Cardiac muscle cell (in vitro differentiated cells and primary cell): ENCODE measurements at places on chromosomes 6 and 20.

GRCh38 chr6:167270499-167271311 lies 20.4 kb upstream of the UNC93A start:
- H3K36me3 ChIP-seq: no peaks in the 10 kb centered on the region
- DNase-seq: no peak
- H3K4me3 ChIP-seq: no peak overlapping the region
- H3K27me3 ChIP-seq: no peaks in the 10 kb centered on the region
- no peak overlapping the region for H3K27ac ChIP-seq
- peaks cover 6% of the 10 kb centered on the region for H3K4me1 ChIP-seq

DNA sequence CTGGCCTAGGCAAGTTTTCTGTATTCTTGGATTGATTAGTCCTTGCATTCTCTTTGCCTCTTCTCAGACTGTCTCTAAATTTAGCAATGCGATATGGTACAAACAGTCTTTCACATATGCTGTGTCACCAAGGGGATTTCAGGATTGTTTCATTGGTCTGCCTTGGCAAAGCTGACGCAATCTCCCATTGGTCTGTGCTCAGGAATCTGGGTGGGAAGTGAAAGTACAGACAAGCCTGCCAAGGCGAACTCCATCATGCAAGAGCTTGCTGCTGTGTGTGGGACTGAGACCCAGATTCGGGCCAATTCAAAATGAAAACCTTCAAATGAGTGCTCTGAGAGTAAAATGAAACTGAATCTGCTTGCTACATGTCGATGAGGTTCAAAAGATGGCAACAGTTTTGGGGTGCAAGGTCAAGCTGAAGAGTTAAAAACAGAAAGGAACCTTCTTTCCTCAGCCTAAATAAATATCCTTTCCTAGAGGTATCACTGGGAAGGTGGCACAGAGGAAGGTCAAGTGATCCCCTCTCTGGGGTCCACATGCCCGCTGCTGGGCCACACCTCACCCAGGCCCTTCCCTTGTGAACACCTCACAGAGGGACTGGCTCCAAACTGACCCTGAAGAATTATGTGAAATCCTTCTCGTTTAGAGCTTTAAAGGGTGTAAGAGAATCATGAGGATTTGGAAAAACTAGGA lies 198.8 kb upstream of the PREP start:
- no peak for DNase-seq
- no peaks in the 10 kb centered on the region for H3K27me3 ChIP-seq
- H3K4me1 ChIP-seq: peaks cover 17% of the 10 kb centered on the region
- H3K36me3 ChIP-seq: no peaks in the 10 kb centered on the region

- H3K4me3 ChIP-seq: no peak overlapping the region
- no peaks in the 10 kb centered on the region for H3K27me3 ChIP-seq
- H3K4me1 ChIP-seq: peaks cover 26% of the 10 kb centered on the region
- no peaks in the 10 kb centered on the region for H3K36me3 ChIP-seq
Observed at GRCh38 chr6:35664945-35665344, 23.8 kb downstream of the FKBP5 start.

DNA sequence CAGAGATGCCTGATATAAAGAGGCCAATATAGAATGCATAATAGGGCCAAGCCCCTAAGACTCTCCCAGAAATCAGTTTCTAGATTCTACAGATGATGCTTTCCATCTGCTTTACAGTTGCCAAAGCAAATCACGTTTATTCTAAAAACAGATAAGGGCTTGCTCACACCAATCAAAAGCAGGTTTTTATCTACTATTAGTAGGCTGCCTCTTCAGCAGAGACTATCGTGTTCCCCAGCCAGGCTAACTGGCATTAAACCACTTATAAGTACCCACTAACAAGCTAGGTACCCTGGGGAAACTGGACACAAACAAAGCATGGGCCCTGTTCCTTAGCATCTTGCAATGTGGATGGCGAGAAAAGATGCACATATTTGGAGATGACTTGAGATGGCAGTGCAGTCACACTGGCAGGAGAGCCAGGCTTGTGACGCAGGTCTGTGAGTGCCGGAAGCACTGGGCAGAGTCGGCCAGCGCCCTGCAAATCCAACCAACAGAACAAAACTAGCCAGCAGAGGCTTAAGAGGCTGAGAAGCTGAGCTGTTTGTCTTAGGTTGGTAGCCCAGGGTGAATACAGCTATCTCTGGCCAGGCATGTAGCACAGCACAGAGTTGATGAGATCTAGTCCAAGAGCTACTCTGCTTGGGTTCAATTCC lies 73.4 kb downstream of the GFOD1 start:
- H3K27me3 ChIP-seq: no peaks in the 10 kb centered on the region
- H3K4me1 ChIP-seq: peaks cover 21% of the 10 kb centered on the region
- no peaks in the 10 kb centered on the region for H3K36me3 ChIP-seq
- H3K27ac ChIP-seq: no peak overlapping the region

DNA sequence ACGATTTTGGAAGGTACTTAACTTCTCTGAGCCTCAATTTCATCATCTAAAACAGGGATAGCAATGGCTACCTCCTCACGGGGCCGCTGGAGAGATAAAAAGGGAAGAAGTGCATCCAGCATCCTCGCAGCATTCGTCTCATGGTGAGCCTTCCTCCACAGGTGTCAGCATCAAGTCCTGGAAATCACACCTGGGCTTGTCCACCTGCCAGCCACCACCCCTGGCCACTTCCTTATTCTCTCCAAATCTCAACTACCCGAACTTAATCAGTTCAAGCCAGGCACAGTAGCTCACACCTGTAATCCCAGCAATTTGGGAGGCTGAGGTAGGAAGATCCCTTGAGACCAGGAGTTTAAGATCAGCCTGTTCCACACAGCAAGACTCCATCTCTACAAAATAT lies 234.5 kb downstream of the LY86 start:
- no peaks in the 10 kb centered on the region for H3K36me3 ChIP-seq
- DNase-seq: no peak
- H3K27ac ChIP-seq: no peak overlapping the region
- H3K27me3 ChIP-seq: no peaks in the 10 kb centered on the region
- H3K4me1 ChIP-seq: peaks cover 9% of the 10 kb centered on the region

DNA sequence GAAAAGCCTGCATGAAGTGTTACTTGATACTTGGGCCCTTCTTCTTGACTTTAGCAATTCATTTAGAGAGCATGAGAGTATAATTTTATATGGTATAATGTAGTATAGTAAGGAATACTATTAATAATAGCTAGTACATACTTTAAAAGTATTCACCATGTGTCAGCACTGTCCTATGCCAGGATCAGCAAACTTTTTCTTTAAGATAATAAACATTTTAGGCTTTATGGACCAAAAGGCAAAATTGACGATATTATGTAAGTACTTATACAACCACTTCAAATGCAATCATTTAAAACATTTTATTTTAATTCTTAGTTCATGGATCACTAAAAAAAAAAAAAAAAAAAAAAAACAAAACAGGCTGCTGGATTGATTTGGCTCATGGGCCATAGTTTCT lies 163.9 kb downstream of the IBTK start:
- H3K27me3 ChIP-seq: no peaks in the 10 kb centered on the region
- no peaks in the 10 kb centered on the region for H3K4me1 ChIP-seq
- DNase-seq: no peak
- no peak overlapping the region for H3K27ac ChIP-seq

DNA sequence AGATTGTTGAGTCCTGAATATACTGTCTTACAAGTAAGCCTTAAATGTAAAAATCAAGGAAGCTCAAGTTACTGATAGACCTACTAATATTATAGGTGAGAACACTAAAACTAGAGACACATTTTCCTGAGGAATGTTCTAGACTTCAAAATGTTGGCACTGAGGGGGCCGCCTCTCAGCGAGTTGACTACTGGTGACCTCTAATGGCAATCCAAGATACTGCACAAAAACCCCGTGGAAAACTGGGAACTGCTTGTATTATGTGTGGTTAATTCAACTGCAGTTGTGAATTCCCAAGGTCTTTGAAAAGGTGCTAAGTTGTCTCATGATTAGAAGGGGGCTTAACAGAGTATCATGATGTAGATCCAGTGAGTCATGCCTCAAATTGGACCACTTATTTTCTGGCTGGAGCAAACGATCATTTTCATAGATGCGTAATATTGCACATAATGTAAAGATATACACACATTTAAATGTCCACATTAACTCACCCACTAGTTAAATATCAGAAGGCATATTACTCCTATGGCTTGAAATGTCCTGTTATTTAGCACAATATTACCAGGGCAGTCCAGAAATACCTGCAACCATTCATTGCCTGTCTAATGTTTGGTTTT lies 336.2 kb downstream of the FOXA2 start:
- no peak overlapping the region for H3K4me3 ChIP-seq
- H3K4me1 ChIP-seq: peaks cover 10% of the 10 kb centered on the region

DNA sequence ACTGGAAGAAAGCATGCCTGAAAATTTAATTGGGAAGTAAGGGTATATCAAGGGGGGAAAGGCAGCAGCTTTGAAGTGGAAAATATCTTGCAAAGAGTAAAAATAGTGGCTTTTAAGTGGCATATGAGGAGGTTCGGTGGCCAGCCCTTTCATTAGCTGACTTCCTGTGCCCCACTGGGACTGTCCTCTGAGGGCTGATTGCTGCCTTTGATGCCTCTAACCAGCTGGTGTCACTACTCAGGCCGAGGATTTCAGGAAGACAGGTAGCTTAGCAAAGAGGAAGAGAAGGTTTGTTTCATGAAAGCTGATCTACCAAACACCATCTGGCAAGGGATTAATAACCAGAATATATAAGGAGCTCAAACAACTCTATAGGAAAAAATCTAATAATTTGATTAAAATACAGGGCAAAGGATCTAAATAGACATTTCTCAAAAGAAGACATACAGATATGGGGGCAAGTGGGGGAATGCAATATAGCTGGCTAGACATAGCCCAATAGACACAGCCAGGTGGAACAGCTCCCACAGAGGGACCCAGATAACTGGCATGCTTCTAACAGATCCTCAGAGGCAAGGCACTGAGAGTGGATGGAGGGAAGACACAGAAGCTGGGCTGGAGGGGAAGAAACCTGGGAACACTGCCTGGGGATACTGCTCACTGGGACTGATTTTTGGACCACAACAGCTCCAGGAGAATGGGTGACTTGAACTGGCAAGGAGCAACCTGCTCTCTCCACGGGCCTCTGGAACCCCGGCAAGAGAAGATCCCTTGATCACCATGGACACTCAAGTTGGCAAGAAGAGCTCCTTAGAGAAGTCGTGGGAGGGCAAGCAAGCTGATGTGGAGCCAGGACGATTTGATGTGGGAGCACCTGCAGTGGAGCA lies 33.2 kb downstream of the CCN2 start:
- no peak overlapping the region for H3K27ac ChIP-seq
- no peaks in the 10 kb centered on the region for H3K27me3 ChIP-seq
- H3K4me3 ChIP-seq: no peak overlapping the region
- H3K36me3 ChIP-seq: no peaks in the 10 kb centered on the region
- no peak for DNase-seq

DNA sequence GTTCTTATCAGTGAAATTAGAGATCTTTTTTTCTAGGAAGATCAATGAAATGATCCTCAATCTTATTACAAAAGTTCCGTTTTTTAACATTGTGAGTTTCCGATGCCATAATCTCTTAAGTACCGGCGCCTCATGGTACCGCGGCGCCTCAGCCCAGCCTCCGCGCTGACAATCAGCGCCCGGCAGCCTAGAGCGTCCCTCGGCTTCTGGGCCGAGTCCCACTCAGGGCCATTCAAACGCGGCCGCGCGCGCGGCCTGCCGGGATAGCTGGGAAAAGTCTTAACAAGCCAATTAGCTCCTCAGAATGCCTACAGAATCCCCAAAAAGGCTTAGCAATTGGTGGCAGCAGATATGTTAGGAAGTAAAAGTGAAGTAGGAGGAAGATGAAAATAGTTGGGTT lies 204.8 kb downstream of the ADGB start:
- no peaks in the 10 kb centered on the region for H3K27me3 ChIP-seq
- no peaks in the 10 kb centered on the region for H3K4me1 ChIP-seq
- no peak overlapping the region for H3K4me3 ChIP-seq
- no peaks in the 10 kb centered on the region for H3K36me3 ChIP-seq
- H3K27ac ChIP-seq: no peak overlapping the region

DNA sequence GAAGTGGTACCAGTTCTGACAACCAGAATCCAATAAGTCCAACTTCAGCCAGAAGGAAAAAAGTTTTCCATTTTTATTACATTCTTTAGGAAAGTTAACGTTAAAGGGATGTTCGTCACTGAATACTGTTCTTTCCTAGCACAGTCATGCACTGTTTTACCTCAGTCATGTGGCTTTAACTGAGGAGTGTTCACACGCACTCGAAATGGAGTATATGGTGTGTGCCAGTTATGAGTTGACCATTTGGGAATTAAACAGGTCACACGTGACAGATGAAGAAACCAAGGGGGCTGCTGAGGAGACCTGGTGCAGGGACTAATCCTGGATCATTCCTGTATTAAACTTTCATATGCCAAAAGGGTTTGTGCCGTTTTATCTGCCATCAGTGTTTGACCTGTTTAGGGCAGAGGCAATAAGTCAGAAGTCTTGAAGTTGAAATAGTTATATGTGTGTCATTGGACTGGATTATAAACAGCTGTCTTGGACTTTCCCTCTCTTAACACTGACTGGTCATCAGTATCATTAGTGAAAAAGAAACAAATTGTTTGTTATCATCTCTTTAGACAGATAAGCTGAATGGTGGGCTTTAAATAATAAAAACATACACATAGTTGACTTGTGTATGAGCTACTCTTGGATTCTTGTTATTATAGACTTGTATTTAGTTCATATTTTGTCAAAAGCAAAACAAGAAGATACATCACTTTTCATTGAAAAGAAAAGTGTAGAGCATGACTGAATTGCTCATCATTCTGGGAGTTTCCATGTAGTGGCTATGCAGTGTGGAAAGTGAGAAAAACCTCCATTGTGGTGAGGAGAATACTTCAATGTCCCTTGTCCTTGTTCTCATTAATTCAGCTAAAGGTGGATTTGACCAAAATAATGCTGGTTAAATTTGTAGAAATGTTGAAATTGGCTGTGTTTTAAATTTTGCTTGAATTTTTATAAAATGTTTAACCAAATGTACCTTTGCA lies 123.5 kb upstream of the SAMD5 start:
- no peaks in the 10 kb centered on the region for H3K4me1 ChIP-seq
- no peaks in the 10 kb centered on the region for H3K36me3 ChIP-seq
- no peaks in the 10 kb centered on the region for H3K27me3 ChIP-seq
- no peak for DNase-seq
- no peak overlapping the region for H3K4me3 ChIP-seq

DNA sequence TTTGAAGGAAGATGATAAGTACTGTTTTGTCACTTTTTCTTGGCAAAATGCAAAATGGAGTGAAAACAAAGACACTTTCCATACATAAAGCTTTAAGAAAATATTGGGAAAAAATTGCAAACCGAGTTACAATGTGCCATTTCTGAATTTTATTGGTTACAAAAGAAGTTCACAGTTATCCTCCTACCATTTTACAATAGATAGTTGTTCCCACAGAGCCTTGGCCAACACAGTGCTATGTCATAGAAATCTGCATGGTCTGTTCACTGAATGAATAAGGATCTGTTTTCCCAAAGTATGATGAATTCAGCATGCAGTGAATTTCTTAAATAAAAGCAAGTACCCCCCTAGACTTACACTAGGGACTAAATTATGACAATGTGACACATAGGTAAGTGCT lies 268.2 kb upstream of the POU3F2 start:
- H3K27me3 ChIP-seq: no peaks in the 10 kb centered on the region
- DNase-seq: no peak
- no peak overlapping the region for H3K4me3 ChIP-seq
- H3K27ac ChIP-seq: no peak overlapping the region
- H3K4me1 ChIP-seq: no peaks in the 10 kb centered on the region
